NCI-H1105 (cell line): ENCODE measurements at places on chromosomes 2 and 18.

DNA sequence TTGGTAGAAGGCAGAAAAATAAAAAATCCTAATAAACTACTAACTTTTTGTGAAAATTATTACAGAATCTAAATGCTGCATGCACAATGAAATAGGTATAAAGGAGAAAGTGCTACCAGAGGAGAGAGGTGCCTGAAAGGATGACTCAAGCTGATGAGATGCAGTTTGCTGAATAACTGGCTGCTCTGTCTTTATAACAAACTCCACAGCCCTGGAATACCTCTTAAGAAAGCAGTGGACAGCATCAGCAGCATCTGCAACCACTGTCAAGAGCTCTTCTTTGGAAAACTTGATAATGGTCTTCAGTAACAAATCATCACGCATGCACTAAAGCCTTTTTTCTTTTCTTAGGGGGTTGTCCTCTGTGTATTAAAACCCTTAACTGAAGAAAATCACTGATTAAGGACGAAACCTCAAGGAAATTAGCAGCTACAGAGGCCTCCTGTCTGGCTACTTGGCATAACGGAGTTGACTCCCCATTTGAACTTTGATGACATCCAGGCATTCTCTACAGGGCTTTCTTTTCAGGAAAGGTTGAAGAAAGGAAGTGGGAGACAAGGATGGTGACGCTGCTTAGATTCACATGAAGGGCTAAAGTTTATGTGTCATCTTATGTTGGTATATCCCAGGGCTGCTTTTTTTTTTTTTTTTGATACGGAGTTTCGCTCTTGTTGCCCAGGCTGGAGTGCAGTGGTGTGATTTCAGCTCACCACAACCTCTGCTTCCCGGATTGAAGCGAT is 28.8 kb downstream of the WDFY1 start:
- no peak for DNase-seq

GRCh38 chr18:703213-703967 is 9.0 kb downstream of the ENOSF1 start:
- no peak for DNase-seq

DNA sequence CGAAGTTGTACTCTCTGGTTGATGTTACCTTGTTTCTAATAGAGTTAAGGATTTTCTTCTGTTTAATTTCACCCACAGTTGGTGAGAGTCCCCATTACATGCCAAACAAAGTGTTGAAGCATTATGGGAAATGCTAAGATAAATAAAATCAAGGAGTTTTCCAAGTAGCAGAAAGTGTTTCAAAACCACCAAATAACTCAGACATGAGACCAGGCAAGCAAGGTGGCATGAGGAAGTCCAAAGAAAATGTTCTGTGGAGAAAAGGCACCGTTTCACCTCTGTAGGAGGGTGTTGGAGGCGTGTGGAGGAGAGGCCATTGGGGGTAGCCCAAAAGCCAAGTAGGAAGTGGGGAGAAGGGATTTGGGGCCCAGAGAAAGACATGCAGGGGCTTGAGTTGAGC is 8.7 kb downstream of the CFAP221 start:
- DNase-seq = no peak

GRCh38 chr18:79786786-79787526 is 10.8 kb upstream of the KCNG2 start:
- DNase-seq = no peak

GRCh38 chr2:174325373-174326160 is 9.2 kb upstream of the SP9 start:
- DNase-seq = no peak

- DNase-seq = no peak
These were observed 140.8 kb upstream of the SETBP1 start for GRCh38 chr18:44539926-44540325.

GRCh38 chr18:32386471-32386870 is 84.2 kb downstream of the GAREM1 start:
- no peak for DNase-seq

GRCh38 chr2:165197346-165197745 is 6.5 kb downstream of the SCN3A start:
- no peak for DNase-seq

DNA sequence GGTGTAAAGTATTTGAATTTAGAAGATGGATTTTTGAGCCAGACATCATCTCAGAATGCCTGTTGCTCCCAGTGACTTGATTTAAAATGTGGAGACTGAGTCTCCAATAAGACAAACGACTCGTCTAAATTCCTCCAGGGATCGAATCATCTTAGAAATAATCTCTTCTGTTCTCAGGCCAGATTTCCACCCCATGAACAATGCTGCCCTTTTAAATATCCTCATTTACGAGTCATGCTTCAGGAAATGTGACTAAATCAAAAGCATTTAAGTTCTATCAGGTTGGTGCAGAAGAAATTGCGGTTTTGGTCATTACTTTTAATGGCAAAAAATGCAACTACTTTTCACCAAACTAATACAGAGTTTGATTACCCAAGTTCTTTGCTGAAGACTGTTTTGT is 684.6 kb upstream of the SOX11 start:
- DNase-seq = no peak

GRCh38 chr2:84838434-84839145 is 42.3 kb downstream of the TRABD2A start:
- no peak for DNase-seq

- DNase-seq = no peak
These were observed 79.6 kb downstream of the MMADHC start for GRCh38 chr2:149507974-149508373.

DNA sequence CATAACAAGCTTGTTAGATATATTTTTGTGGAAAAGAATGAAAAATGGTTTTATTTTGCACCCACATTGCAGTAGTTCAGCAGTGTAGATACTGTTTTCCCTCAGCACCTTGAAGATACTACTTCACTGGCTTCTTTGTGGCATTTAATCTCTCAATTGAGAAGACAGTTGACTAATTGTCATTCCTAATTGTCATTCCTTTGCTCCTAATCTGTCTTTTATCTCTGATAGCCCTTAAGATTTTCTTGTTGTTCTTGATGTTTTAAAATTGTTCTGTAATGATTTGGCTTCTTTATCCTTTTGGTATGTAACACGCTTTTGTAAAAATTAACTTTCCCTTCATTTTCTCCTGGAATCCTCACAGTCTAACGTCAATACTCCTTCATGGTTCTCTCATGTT is 38.0 kb upstream of the CCNYL1 start:
- DNase-seq = no peak

GRCh38 chr2:10180229-10180628 is 57.7 kb downstream of the RRM2 start:
- DNase-seq = no peak

DNA sequence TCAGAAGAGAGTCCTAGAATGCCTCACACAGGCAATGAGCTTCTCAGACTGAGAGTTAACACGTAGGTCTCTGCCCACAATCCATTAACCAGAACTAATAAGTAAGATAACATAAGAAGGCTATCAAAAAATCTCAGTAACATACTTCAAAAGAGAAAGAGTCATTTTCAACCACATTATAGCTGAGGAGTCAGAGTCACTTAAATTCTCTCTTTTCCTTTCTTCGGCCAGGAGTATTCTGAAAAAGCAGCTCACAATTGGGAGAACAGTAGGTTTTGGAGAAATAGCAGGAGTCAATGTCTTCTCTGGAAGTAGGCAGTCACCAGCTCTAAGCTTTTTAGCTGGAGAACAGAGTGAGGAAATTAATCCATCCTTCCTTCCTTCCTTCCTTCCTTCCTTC is 1364.4 kb upstream of the NXPH2 start:
- no peak for DNase-seq

DNA sequence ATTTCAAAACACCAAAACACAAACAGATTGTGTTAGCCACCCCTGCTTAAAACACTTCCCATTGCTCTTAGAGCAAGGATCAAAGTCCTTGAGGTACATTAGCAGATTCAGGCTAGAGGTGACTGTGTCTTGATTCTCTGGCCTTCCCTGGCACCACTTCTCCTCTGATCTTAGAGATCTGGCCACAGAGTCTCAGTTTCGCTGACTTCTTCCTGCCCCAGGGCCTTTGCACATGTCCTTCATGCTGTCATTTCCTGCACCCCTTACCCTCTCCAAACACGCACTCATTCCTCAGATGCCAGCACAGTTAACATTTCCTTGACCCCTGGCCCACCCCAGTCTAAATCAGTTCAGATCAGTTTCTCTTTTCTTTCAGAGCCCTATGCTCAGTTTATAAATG is 16.9 kb downstream of the CXCR4 start:
- DNase-seq = no peak

DNA sequence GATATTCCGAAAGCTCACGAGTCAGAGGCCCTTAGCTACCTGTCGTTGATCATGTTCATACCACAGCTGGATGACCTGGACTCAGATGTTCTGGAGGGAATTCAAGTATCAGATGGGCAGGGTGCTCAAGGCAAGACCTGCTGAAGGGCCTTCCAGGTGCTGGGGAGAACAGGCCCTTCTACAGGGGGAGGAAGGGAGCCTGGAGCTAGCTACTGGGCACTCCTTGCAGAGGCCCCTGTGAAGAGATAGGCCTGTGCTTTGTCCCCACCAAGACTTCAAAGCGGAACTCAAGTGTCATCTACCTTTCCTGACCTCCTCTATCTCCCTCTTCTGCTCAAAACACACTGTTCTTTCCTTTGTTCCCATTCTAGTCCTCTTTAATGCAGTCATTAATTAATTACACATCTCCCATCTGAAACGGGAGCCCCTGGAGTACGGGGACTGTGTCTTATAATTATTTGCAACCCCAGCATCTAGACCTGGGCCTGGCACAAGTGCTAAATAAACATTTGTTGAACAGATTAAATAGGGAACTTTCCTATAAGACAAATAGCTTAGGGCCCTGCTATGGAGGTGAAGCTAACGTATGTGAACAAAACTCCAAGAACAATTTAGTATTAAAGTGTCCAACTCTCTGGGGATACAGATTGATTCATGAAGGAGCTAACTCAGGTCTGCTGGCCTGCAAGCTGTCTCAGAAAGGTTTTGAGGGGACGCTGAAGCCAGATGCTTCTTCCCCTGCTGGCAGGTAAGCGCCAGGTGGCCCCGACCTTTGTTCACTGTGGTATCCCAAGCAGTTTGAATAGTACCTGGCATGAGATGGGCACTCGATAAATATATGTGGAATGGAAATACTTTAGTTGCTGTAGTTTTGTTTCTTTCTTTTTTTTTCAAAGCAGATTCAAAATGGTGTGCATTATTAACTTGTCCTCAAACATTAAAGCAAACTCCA is 22.0 kb downstream of the RHOB start:
- DNase-seq = no peak

DNA sequence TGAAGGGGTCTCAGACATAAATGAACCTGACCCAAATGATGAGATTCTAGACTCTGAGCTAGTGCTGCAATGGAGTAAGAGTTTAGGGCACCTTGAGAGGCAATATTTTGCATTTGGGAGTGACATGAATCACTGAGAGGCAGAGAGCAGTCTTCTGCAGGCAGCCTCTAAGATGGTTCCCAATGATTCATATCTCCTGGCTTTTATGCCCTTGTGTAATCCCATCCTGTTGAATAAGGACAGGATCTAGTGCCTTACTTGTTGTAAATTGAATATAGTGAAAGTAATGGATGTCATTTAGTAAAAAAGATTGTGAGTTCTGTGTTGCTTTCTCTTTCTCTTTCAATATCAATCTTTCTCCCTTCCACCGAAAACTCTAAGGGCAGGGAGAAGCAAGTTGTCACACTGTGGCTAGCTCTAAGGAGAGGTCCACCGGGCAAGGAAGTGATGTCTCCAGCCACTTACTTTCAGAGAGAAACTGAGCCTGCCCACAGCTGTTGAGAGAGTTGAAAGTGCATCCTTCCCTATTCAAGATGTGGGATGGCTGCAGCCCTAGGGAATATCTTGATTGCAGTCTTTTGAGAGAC is 144.7 kb downstream of the TRIB2 start:
- DNase-seq = no peak

- DNase-seq = peak; percentile 61
These were observed 28.4 kb upstream of the LONRF2 start for GRCh38 chr2:100350661-100351185.

- no peak for DNase-seq
These were observed 186.0 kb upstream of the EPHA4 start for GRCh38 chr2:221758076-221758475.

DNA sequence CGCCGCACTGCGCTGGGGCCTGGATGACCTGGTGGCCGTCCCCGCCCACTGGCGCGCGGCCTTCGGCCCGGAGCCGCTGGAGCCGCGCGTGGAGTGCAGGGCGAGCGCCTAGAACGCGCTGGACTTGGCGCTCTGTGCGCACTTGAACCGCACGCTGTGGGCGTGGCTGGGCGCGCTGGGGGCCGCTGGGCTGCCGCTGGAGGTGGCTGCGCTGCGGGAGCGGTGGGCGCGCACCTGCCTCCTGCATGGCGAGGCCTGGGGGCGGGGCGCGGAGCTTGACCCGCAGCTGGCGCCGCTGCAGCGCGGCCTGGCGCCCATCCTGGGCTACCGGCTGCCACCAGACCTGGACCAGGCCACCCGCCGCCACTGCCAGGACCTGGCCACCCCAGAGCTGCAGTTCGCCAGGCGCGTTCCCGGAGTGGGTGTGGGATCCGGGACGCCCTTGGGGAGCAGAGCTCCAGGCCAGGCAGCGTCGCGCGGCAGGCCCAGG is 9.9 kb downstream of the AQP12B start:
- DNase-seq = no peak

GRCh38 chr2:201093573-201093972 is 21.8 kb downstream of the NDUFB3 start:
- no peak for DNase-seq
